ENCODE measurements at places on chromosomes 7 and 10.

DNA sequence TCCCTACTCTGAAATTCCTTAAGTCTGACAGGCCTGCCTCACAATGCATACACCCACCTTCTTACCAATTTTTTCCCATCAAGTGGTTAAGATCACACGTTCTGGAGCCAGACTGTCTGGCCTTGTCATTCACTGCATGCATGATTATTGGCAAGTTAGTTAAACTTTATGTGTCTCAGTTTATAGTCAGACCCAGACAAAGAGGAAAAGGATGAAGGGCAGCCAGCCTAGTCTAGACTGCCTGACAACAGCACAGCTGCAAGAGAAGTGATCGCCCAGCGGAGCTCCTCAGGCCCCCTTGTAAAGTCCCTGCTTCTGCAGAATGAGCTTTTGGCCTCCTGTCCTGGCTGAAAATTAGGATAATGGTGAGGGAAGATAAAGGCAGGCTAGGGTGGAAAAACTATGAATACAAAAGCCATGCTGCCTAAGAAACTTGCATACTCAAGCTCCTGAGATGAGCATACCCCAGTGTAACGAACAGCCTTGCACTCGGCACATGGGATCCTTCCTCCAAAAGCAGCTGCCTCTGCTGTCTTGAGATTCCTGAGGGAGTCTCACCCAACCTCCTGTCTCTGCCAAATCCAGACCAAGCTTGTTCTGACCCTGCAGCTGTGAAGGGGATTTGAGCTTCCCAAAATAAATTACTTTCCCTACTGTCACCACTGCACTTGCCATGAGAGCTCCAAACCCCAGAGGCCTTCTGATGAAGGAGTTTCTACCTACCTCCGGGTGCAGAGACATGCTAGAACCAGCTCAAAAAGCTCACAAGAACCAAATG lies 26.7 kb upstream of the MRLN start:
- no peak for DNase-seq

GRCh38 chr10:131275691-131276090 lies 35.8 kb downstream of the TCERG1L start:
- DNase-seq = no peak

- no peak for DNase-seq
Measured at GRCh38 chr7:25842201-25842733, 309.7 kb upstream of the NFE2L3 start.

DNA sequence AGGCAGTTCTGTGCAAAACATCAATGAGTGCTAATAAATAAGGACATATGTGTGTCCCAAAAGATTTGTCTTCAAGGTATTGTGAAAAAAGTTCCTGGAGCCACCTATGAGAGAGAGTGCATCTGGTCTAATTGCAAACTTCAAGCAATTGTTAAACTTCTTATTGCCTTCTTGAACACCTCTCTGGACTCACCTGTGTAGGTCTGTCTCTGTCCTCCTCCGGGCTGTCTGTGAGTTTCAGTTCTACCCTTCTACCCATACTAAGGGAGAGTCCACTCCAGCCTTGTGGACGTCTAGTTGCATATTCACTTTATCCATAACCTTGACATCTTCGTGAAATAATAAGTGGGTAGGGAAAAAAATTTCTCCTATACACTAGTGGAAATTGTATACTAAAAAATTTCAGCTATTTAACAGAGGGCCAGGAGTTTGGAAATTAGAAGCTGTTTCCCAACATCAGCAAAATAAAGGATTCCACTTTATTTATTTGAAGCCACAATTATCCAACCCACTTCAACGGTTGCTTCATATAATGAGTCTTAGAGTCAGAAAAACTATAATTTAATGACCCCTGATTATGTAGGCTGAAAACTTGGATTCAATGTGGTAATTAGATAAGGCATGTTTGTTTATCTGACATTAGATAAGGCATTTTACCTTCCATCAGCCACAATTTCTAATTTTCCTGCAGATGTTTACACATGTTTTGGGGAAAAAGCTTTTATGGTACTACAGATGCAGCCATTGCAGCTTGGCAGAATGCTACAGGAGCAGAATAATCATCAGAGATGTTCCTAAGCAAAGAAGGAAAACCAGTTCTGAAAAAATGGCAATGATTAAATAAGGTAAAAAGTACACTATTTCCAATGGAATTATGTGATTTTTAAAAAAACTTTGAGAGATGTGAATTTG lies 150.8 kb upstream of the FAM3C start:
- DNase-seq = no peak

- DNase-seq = no peak
Measured at GRCh38 chr10:132559538-132559937, 22.0 kb downstream of the INPP5A start.

GRCh38 chr10:119801998-119802538 lies 70.6 kb downstream of the MCMBP start:
- no peak for DNase-seq

DNA sequence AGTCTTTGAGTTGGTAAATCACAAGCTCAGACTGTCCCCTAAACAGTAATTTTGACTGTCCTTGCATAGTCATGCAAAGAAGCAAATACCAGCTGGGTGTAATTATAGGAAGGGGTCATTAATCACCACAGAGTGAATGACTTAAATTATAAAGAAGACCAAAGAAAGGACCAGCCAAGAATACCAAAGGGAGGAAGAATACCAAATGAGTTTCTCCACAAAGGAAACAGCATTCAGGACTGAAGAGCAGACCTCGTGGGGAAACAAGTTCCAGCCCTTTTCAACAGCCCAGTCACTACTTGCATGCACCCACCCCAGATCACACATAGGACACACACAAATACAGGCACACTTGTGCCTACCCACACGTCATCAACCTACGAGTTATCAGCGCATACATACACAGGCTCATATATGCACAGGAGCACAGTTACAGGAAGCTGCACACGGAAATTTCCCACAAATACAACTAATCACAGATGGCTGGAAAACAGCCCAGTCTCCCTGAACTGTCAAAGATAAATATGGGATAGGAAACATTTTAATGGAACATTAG lies 77.6 kb downstream of the DENND2A start:
- no peak for DNase-seq

DNA sequence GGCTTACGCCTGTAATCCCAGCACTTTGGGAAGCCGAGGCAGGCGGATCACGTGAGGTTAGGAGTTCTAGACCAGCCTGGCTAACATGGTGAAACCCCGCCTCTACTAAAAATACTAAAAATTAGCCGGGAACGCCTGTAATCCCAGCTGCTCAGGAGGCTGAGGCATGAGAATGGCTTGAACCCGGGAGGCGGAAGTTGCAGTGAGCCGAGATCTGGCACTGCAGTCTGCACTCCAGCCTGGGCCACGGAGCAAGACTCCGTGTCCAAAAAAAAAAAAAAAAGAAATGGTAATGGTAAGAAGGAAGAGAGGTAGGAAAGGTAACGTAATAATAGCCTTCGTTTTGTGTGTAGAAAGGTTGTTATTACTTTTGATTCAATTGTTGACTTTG lies 1.2 kb downstream of the HSPA14 start:
- no peak for DNase-seq

DNA sequence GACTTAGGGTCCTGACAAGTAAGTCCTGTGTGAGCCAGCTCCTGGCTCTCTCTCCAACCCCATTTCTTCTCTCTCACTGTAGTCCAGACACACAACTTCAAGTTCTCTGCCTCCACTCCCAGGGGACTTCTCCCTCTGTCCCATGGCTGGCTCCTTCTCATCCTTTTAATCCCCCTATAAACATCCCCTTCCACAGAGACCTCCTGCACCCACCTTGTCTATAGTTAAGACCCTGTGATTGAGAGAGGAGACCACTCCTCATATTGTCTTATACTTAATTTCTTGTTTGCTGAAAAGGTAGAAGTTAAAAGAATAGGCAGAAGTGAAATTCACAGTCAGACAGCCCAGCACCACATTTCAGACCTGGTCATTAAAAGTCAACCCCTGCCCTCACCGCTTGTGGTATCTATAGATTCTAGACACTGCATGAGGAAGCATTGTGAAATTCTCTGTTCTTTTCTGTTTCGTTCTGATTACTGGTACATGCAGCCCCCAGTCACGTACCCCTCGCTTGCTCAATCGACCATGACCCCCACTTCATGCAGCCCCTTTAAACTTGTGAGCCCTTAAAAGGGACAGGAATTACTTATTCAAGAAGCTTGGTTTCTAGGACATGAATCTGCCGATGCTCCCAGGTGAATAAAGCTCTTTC lies 125.6 kb upstream of the FRMD4A start:
- DNase-seq = no peak

GRCh38 chr7:125025620-125026019 lies 96.0 kb upstream of the POT1 start:
- DNase-seq = no peak

DNA sequence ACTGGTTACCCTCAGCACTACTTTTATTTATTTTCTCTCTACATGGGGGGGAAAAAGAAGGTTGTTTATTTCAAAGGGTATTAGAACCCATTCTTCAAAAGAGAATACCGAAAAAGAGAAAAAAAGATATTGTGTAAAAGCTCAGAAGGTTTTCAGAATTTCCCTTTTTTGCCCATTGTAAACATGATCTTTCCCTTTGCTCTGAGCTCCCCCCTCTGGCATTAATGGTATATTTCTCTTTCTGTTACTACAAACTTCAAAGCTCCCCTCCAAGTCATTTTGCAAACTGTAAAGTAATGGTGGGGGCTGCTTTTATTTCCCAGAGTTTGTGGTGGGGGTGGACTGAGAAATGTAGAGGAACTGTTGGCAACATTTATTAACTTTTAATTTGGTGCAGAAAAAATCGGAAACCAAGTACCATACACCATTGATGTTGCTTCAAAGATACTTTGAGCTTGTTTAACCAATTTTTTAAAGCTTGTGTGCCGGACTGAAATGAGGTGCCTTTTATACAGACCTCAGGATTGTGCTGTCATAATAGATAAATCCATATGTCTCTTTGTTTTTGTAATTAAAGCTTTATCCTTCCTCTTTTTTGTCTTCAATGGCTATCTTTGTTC lies 181.5 kb downstream of the EXOC4 start:
- no peak for DNase-seq
